ENCODE measurements at places on chromosomes 7 and 10.

DNA sequence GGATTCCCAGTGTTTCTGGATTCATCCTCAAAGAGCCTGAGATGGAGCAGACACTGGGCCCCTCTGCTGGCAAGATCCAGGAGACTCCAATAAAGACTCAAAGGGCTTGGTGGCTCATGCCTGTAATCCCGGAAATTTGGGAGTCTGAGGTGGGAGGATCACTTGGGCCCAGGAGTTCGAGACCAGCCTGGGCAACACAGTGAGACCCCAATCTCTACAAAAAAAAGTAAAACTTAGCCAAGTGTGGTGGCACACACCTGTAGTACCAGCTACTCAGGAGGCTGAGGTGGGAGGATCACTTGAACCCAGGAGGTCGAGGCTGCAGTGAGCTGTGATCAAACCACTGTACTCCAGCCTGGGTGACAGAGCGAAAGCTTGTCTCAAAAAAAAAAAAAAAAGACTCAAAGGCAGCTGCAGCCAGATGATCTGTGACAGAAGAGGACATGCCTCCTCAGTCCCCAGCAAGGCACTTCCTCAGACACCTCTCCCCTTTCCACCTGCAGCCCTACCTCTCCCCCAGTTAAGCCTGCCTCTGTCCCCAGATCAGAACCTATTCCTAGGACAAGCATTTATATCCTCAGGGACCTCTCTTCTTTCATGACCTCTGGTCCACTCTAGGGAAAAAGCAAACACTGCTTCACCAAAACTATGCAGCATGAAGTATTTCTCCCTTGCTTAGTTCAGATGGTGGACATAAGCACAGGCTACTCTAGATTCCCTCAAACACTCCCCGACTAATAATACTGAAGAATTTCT is 27.9 kb downstream of the PDLIM1 start:
- DNase-seq, result no peak

- no peak for DNase-seq
These were observed 917 bp downstream of the ZNF365 start for GRCh38 chr10:62374862-62375710.

DNA sequence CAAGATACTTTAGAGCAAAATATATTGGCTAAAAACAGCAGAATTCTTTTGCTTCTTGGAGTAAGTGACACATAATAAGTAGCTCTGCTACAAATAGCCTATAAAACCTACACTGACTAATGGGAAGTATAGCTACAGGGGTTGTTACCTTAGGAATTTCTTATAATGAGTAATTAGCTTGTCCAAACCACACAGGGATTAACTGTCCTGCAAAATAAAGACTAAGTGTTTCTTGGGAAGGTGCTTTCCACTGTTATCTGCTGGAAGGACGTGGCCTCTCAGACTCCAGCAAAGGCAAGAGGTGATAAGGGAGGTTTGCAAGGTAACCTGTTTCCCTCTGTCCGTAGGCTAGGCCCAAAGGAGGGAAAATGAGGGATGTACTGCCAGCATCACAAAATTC is 302.4 kb downstream of the DOCK4 start:
- no peak for DNase-seq

DNA sequence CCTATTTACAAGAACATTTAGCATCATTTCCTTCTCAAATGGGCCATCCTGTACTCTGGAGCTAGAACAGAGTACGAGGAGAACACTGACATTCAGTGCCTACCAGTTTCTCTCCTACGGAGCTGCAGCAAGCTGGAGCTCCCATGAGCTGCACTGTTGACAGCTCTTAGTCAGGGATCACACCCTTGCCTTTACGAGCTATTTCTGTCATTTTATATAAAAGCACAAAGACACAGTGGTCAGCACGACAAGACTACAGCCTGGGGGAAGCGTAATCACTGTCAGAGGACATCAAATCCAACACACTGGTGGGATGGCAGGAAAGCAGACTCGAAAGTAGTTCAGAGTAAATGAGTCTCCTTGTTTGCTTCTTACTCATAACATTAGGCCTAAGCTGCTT is 2.7 kb downstream of the CDCA7L start:
- no peak for DNase-seq

DNA sequence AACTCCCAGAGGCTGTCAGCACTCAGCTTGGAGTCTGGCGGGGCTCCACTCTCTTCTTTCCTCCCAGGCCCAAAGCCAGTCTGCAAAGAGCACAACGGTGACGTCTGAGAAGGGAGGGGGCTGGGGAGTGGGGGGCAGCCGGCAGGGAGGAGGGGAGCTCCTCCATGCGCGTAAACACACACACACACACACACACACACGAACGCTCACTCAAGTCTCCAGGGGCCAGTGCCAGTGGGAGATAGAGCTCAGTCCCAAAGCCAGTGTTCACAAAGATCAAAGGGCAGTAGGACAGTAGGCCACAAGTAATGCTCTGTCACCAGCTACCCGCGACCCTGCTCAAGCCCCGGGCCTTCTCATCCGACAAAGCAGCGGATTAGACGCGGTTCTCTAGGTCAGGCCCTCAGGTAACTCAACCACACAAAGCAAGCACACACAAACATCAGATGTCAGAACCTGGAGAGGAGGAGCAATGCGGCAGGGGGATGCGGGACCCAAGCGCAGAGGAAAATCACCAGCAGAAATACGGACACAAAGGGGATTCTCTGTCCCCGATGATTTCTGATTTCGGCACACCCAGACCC is 19.9 kb downstream of the TCAF1 start:
- DNase-seq, result no peak

- no peak for DNase-seq
These were observed 119.5 kb downstream of the GPR158 start for GRCh38 chr10:25294032-25294926.

DNA sequence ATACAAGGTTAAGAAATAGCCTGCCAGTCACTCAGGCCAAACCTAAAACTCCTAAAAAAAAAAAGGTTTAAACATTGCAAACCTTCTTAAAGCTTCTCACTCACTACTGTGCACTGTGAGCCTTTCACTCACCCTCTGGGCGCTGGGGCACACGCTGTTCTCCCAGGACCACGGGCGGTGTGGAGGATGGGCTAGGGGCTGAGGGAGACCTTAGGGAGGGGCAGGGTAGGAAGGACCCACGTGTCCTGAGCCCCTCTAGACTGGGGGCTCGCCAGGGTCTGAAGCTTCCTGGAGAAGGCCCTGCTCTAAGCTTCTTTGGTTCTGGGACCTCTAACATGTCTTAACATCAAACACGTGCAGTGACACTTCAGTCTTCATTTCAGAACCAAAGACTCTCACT is 569.8 kb downstream of the DNAJB6 start:
- no peak for DNase-seq

DNA sequence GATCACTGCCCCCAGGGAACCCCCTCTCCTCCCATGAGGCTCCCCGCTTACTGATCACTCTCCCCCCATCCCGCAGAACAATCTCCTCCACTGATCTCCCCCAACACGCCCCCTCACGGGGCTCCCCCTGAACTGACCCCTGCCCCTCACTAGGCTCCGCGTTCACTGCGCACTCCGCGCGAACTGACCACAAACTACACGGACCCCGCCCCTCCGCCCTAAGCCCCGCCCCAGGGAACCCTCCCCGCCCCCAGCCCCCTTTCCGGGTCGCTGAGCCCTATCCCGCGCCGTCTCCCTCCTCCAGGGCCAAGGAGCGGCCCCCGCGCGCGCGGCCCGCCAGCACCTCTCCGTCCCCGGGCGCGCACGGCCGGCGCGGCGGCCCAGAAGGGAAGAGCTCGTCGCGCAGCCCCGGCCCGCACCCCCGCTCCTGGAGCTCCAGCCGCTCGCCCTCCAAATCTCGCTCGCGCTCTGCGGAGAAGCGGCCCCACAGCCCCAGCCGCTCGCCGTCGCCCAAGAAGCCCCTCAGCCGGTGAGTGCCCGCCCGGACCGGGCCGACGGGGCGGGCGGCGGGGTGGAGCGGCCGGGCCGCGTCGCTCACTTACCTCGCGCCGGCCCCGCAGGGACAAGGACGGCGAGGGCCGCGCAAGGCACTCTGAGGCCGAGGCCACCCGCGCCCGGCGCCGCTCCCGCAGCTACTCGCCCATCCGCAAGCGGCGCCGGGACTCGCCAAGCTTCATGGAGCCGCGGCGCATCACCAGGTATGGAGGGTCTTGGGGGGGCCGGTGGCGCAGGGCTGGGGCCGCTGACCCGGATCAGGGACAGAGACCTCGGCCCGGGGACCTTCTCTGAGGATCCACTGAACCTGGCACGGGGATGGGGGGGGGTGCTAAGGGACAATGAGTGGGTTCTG is 19.9 kb upstream of the HSPB1 start:
- no peak for DNase-seq

DNA sequence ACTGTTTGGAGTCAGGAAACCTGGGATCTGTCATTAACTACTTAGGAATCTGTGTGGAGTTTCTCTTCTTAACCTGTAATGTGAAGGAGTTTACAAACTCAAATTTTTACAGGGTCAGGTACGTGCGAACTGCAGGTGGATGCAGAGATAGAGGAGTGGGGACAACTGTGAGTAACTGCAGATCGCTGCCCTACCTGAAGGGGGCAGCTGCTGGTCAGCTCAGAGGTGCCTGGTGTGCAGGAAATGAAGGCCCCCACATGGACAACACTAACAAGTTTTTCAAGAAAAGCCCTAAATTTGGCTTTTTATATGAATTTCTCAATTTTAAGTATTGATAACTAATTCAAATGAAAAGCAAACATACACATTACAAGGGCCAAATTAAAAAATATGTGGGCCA is 380.0 kb downstream of the REEP3 start:
- DNase-seq, result no peak

DNA sequence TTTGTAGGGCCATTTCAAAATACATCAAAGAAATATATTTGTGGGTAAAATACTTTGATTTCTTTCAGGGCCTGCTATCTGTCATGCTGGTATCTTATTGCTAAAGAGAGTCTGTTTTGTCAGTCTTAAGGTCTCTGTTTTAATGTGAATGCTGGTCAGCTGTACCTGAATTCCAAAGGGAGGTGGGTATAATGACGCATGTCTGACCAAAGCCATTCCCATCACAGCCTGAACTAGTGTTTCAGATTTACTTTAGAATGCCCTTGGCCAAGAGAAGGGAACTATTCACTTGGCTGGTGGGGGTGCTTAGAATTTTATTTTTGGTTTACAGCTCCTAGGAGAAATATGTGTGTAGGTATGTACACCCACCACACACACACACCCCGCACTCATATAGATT is 30.6 kb upstream of the MYL10 start:
- no peak for DNase-seq

DNA sequence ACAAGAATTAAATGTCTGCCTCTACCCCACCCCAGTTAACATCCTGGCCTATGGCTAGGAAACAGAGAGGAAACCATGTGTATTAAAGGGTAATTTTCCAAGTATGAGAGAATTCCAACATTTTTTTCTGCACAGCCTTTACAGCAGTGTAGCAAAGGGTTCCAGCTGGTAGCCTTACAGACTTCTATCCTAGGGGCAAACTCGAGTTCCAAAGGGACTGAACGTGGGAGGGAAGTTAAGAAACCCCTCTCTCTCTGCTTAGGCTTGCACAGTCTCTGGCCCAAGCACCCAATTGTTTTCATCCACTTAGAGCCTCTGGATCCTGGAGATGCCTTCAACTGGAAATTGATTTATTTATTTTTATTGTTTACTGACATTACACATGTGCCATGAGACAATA is 60.3 kb downstream of the SLC16A12 start:
- no peak for DNase-seq

DNA sequence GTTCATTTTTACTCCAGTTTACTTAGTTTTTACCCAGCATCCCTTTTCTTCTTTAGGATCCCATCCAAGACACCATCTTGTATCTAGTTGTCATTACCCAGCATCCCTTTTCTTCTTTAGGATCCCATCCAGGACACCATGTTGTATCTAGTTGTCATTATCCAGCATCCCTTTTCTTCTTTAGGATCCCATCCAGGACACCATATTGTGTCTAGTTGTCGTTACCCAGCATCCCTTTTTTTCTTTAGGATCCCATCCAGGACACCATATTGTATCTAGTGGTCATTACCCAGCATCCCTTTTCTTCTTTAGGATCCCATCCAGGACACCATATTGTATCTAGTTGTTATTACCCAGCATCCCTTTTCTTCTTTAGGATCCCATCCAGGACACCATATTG is 63.4 kb upstream of the GJD4 start:
- no peak for DNase-seq

GRCh38 chr7:32218154-32218467 is 147.9 kb upstream of the PDE1C start:
- no peak for DNase-seq

DNA sequence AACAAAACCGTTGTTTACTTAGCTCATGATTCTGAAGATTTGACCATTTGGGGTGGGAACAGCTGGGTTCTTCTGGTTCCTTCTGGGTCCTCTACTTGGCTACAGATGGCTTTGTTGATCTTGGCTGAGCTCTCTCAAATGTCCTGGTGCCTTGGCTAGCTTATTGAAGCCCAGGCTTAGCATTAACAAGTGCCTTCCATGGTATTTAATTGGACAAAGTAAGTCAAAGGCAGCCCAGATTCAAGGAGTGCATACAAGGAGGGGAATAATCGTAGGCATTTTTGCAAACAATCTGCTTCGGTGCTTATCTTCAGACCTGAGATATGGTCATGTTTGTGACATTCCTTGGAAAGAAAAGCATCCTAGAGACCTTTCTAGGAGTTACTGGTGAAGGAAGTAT is 81.4 kb downstream of the ADCYAP1R1 start:
- no peak for DNase-seq

GRCh38 chr7:136997735-136998134 is 129.3 kb downstream of the CHRM2 start:
- DNase-seq, result no peak

DNA sequence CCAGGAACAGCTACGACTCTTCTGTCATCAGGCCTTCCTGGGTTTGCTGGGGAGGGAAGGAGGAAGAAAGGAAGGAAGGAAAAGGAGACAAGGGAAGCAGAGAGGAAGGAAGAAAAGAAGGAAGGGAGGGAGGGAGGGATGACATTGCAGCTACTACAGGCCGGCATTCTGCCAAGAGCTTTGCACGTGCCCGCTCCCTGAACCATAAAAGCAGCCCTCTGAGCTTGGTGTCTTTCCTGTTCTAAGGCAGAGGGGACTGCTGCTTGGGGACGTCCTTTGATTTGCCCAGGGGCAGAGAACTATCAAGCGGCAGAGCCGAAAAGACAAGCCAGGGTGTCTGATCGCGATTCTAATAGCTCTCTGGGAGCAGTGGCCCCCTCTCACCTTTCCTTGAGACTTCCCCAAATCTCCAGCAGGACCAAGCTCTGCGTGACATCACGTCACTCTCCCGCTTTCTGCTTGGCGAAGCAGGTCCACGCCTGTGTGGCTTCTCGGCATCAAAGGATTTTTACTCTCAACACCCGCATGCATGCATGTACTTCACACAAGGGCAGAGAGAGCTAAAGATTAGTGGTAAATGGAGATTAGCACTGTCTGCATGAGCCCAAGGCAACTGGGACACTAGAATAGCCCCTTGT is 167.8 kb upstream of the AUTS2 start:
- no peak for DNase-seq

- no peak for DNase-seq
These were observed 744 bp downstream of the PPRC1 start for GRCh38 chr10:102133373-102134195.

DNA sequence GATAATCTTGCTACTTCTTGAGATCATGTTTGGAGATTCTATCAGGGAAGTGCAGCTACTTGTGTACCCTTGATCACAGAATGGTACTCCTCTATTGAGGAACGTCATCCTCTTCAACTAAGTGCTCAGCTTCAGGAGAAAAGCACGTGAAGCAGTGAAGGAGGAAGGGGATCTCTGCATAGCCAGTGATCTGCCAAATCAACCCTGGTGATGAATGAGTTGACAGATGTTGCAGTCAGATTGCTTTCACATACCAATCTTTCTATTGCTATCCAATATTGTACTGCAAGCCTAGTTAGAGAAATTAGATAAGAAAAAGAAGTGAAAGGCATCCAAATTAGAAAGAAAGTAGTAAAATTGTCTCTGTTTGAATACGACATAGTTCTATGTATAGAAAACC is 309.4 kb downstream of the TWIST1 start:
- DNase-seq, result no peak
